ENCODE measurements at places on chromosomes 13 and 19.

DNA sequence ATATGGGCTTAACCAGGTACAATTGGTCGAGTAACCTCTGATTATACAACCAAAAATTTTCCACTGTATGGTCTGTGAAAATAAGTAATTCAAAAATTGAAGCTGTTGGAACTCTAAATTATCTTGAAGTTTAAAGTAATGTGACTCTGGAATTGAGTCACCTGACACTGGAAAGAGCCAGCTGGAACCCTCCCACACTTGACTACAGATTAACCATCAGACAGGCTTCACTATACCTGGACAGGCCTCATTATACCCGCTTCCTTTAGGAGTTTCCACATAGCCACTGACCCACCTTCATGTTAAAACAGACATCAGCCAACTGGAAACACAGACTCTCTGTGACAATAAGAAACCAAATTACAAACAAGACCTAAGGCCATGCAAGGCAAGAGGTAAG is 1.3 kb downstream of the ZNF433 start:
- no peak for DNase-seq

DNA sequence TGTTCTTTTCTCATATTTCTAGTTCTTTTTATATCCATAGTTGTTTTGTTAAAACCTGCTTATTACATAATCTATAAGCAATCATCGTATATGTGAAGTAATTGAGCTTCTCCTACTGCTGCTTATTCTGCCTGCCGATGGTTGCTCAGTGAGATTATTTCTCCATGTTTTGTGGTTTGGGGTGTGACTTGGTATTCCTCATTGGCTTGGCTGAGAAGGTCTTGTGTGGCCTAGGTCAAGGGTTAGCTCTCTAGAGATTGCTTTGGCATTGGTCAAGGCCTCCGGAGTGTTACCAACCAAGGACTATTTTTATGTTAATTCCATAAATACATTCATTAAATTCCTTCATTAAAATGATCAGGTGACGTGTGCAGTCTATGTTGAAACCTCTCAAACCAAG is 302.8 kb downstream of the MYO16 start:
- no peak for DNase-seq

DNA sequence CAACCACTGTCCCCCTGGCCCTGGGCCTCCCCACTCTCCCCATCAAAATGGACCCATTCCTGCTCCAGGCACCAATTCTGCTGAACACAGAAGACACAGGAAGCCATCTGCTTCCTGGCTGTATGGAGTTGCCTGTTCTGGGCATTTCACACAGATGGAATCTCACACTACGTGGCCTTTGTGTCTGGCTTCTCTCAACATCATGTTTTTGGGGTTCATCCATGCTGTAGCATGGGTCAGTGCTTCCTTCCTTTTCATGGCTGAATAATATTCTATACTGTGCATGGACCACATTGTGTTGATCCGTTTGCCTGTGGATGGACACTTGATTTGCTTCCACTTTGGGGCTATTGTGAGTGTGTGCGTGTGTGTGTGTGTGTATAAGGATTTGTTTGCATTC is 15.0 kb upstream of the KLF2 start:
- no peak for DNase-seq

- DNase-seq, result no peak
Measured at GRCh38 chr13:90773681-90774080, 573.8 kb upstream of the MIR17HG start.

- DNase-seq, result peak; percentile 47
Measured at GRCh38 chr19:43290568-43291359, 21.4 kb upstream of the PSG9 start.

GRCh38 chr13:37433086-37433485 is 165.5 kb downstream of the POSTN start:
- no peak for DNase-seq

- DNase-seq, result no peak
Measured at GRCh38 chr19:46147166-46147740, 785 bp upstream of the IGFL2 start.

DNA sequence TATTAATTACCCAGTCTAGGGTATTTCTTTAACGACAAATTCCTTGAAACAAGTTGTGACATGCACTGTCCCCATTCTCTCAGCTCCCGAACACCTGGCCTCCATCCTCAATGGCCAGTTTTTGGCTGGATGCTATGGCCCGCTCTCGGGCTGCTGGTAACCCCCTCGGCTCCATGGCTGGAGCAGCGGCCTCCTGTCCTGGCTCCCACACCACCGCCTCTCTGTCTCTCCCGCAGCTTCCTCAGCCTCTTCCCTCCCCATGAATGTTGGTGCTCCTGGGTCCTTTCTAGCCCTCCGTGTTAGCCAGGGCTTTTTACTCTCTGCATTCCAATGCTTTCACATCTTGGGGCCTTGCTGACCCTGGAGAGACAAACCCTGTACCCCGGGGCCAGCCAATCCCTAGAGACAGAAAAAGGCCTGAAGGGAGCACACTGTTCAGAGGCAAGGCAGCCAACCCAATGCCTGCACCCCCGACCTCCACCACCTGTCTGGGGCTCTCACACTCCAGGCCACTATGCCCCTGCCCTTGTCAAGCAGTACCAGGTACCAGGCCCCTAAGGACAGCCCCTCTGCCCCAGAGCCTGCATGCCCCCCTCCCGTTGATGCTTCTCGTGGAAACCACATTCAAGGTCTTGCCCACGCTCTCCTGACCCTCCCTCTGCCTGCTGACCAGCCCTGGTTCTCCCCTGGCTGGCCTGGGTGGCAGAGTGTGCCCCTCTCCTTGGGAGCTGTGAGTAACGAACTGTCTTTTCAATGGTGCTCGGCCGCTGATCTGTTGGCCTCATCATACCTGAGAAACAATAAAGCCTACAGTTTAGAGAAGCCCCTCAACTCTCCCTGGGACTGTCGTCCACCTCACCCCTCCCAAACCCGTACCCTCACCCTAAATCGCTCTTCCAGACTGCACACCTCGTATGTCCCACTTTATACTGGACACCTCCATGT is 86.9 kb upstream of the GPR183 start:
- peak; percentile 9 for DNase-seq

- DNase-seq, result no peak
Measured at GRCh38 chr13:48769107-48769704, 115.5 kb downstream of the CYSLTR2 start.

- no peak for DNase-seq
Measured at GRCh38 chr13:33806470-33807248, 11.3 kb upstream of the RFC3 start.

- DNase-seq, result no peak
Measured at GRCh38 chr13:51919531-51919930, 57.8 kb downstream of the CCDC70 start.

- DNase-seq, result no peak
Measured at GRCh38 chr19:18086590-18087138, at the start of gene IL12RB1. Gene IL12RB1, minus strand, starts transcription at chr19:18086934. Its CDS starts 111 bp downstream, at chr19:18086823.

GRCh38 chr19:13951043-13951442 is 1.3 kb upstream of the DCAF15 start:
- no peak for DNase-seq

GRCh38 chr13:98253526-98253925 is 76.5 kb upstream of the RNF113B start:
- DNase-seq, result no peak

DNA sequence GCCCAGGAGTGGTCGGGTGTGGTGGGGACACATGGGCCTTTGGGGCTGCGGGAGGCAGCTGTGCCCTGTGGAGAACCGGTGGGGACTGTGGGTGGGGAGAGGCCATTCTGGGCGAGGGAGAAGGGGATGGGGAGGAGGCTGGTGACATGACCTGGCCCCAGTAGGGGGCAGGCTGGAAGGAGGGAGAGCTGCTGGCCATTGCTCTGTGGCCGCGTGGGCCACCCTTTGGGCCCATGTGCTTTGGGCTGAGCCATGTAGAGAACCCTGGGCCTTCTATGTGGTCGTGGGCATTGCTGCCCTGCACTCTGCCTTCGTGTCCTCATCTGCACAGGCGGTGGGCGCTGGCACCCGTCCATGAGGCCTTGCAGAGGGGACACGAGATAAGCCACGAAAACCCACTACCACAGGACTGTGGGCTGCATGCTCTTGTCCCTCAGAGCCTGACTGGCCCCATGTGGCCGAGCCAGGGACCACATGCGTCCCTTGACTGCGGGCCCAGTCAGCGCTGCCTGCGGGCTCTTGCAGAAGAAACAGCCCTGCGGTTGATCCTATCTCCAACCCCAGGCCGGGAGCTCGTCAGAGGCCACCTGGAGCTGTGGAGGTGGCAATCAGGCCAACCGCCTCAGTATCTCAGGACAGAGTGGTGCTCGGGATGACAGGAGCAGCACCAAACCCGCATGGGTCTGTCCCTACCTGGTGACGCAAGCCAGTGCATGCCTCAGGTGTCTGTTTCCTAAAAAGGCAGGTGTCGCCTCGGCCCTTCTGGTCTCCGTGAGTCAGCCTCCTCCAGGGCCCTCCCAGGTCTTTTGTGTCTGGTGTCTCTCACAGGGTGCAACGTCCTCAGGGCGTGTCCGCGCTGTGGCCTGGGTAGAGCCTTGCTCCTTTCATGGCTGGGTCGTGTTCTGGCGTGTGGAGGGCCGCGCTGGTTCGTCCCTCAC is 14.3 kb downstream of the FZR1 start:
- no peak for DNase-seq

- DNase-seq, result no peak
Measured at GRCh38 chr19:31459430-31459829, 110.2 kb upstream of the TSHZ3 start.

GRCh38 chr13:108662528-108662927 is 33.1 kb downstream of the MYO16 start:
- no peak for DNase-seq

GRCh38 chr13:99357131-99357596 is 50.0 kb upstream of the GPR183 start:
- DNase-seq, result no peak

- no peak for DNase-seq
Measured at GRCh38 chr19:47467914-47468313, 3.8 kb downstream of the SLC8A2 start.

DNA sequence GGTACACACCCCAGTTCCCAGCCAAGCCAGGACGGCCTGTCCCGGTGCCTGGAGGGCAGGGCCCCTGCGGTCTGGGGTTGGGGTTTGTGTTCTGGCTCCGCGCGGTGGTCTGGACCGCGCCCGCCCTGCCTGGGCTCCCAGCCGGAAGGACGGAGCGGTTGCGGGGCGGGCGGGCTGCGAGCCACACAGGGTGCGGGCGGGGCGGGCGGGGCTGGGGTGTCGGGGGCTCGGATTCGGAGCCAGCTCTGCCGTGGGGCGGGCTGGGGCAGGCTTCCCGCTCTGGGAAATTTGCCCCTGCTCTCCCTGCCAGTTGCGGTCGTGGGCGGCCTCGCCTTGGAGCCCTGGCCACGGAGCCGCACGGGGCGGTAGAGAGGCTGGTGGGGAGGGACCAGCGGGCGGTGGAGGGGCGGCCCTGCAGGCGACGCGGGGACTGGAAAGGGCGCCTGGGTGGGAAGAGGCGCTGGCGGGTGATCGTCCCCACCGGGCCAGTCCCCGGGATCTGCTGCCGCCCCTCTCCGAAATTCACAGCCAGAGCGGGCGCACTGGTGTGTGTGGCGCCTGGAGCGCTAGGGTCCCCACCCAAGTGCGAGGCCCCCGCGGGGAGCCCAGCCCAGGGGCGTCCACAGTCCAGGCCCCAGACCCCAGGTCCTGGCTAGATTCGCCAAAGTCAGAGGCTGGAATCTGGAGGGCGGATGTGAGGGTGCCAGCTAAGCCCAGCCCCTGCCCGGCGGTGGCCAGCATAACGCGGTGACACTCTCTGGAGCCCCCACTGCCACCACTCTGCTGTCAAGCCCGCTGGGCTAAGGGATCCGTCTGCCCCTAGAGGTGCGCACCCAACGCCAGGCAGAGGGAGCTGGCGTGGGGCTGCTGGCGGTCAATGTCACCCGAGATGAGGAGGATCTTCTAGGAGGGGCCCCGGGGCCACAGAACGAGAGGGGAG is 11.0 kb upstream of the ZNF492 start:
- peak; percentile 41 for DNase-seq

- no peak for DNase-seq
Measured at GRCh38 chr19:12913851-12914690, 5.0 kb downstream of the SYCE2 start.

DNA sequence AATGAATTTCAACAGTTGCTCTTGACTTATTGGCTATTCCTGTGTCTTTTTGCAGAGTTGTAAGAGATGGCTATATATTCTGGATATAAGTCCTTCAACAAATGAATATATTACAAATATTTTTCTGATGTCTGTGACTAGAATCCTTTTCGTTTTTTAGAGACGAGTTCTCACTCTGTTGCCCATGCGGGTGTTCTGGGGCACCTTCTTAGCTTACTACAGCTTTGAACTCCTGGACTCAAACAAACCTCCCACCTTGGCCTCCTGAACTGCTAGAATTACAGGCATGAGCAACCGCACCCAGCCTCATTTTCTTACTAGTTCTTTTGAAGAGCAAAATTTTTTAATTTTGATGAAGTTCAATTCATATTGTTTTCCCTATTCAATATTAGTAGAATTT is 287.8 kb downstream of the LIG4 start:
- DNase-seq, result no peak

GRCh38 chr19:37334179-37335071 is 36.5 kb upstream of the ZNF527 start:
- DNase-seq, result peak; percentile 91

- DNase-seq, result no peak
Measured at GRCh38 chr13:83531022-83531421, 351.3 kb downstream of the SLITRK1 start.

GRCh38 chr13:82147526-82147925 is 1734.7 kb downstream of the SLITRK1 start:
- no peak for DNase-seq

- no peak for DNase-seq
Measured at GRCh38 chr13:50070186-50070585, 54.9 kb downstream of the KCNRG start.

DNA sequence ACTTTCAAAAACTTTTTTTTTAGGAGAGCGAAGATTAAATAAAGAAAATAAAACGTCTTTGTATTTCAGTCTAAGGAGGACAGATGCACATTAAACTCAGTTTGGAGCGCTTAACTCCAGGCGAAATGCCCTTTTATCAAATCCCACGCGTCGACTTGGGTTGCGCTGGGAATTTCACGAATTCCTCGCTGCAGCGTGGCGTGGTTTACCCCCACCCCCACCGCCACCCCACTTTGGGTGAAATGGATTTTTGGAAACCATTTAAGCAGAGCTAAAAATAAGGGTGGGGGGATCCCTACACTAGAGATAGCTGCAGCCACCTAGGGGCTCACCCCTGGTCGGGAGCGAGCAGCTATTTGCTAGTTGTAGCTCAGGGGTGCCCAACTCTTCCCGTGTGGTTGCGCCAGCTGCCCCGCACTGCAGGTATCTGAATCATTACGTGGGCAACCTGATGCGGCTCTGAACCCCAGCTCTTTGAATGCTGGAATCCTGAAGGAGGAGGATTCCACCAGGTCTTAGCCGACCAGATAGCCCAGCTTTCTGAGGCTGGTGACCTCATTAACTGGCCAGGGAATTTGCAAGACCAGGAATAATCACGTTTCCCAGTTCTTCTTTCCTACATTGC is 6.5 kb upstream of the TSHZ3 start:
- no peak for DNase-seq

- no peak for DNase-seq
Measured at GRCh38 chr19:13803038-13803437, 7.8 kb downstream of the ZSWIM4 start.

- no peak for DNase-seq
Measured at GRCh38 chr13:66530686-66531085, 699.5 kb downstream of the PCDH9 start.

- no peak for DNase-seq
Measured at GRCh38 chr13:51781246-51782022, 22.5 kb downstream of the DHRS12 start.

Data from WERI-Rb-1 (cell line).